ENCODE measurements at places on chromosomes 11 and 22.

GRCh38 chr22:19929586-19930550, 11.7 kb upstream of the COMT start:
- DNase-seq: no peak

DNA sequence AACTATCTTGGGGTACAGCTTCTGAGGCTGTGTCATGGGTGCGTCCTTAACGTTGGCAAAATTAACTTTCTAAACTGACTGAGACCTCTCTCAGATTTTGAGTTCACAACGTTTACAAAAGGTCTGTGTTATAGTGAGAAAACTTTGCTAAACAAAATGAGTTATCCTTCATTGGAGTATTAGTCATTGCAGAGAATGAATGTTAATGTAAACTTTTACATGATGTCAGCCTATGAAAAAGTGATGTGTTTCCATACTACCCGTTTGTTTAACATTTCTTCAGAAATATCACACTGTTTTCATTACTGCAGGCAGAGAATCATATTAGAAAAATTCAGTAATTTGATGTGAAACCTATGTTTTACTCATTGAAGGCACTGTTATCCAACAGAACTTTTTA, 32.1 kb downstream of the HSD17B12 start:
- no peak for DNase-seq

GRCh38 chr22:30865656-30866055, 102.9 kb downstream of the MORC2 start:
- no peak for DNase-seq

DNA sequence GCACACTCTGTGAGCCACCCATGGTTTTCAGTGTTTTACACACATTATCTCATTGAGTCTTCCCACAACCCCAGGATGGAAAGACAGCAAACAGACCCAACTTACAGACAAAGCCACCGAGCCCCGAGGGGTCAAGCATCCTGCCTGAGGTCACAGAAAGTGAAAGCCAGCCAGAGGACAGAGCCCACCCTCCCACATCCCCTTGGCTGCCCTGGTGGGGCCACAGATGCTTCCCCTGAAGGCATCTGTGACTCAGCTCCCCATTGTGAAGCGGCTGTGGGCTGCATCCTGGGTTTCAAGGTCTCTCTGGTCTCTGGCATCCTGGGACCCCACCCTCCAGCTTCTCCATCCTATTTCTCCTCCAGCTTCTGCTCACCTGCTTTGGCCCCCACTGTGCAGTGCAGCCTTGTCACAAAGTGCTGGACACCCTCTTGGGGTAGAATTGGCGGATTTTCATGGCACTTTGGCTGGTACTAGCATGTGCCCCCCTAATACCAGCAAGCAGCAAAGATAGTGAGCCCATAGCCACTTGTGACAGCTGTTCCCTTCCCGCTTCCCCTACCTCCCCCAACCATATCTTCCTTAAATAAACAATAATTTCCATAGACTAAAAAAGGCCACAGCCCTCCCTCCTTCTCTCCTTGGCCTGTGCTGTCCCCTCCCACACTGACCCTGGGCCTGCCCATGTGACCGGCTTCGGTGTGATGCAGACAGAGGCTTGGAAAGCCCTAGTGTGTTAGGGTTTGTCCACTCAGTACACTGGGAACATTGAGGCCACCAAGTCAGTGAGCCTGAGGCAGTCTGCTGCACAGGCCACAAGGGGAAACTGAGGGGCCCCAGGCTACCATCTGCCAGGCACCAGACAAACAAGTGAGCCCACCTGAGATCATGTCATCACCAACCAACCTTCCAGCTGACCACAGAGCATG, 53.9 kb upstream of the SHISAL1 start:
- peak; percentile 37 for DNase-seq

- no peak for DNase-seq
Observed at GRCh38 chr22:25694196-25694907, 47.6 kb upstream of the MYO18B start.

DNA sequence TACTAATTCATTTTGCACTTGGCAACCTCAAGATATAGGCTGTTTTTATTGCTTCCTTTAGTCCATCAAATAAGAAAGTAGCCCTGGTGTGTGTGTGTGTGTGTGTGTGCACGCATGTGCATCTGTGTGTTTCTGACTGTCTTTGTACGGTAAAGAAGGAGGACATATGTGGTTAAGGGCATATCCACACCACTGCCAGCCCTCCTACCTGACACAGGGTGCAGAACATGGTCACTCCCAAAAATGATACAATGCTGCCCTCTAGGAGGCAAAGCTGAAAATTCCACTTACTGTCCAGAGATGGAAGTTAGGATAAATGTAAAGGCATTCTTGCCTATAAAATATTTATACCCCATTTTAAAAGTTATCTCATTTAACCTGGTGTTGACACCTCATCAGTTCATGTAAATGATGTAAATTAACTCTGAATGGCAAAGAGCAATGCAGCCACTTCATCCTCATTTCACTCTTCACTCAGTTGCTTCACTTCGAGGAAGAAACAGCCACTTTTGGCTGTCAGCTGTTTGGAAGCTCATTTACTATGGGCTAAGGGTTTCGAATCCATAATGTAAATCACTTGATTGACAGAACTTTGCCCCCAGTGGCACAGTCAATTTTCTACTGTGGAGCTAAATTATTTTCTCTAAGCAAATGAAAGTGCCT, 83.1 kb upstream of the MTNR1B start:
- DNase-seq: peak; percentile 75

GRCh38 chr11:6357222-6357621, 33.1 kb upstream of the SMPD1 start:
- no peak for DNase-seq

GRCh38 chr11:108663154-108663877, 1.6 kb upstream of the DDX10 start:
- DNase-seq: no peak

DNA sequence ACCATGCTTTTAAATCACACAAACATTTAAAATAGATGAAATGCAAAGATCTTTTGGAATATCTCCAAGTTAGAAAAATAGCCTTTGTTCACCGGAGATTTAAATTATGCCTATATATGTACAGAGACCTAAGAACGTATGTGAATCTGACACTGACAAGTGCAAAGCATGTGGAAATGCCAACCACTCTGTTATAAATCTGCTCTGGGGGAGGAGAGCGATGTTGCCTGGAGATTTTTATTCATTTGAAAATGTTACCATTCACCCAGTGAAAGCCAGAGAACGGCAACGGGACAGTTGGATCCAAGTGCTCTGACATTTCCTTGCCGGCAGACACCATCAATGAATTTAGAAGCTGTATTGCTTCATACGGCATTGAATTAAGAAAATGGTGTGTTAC, 39.8 kb upstream of the BMAL1 start:
- DNase-seq: no peak

GRCh38 chr22:25702571-25703167, 39.3 kb upstream of the MYO18B start:
- no peak for DNase-seq

GRCh38 chr22:44484618-44485017, 13.4 kb downstream of the RTL6 start:
- DNase-seq: no peak

GRCh38 chr11:114359342-114359741, 41.0 kb downstream of the C11orf71 start:
- no peak for DNase-seq

GRCh38 chr11:71251151-71251721, 1.1 kb downstream of the SHANK2 start:
- no peak for DNase-seq

- no peak for DNase-seq
Observed at GRCh38 chr11:57217053-57217452, 20.0 kb downstream of the APLNR start.

DNA sequence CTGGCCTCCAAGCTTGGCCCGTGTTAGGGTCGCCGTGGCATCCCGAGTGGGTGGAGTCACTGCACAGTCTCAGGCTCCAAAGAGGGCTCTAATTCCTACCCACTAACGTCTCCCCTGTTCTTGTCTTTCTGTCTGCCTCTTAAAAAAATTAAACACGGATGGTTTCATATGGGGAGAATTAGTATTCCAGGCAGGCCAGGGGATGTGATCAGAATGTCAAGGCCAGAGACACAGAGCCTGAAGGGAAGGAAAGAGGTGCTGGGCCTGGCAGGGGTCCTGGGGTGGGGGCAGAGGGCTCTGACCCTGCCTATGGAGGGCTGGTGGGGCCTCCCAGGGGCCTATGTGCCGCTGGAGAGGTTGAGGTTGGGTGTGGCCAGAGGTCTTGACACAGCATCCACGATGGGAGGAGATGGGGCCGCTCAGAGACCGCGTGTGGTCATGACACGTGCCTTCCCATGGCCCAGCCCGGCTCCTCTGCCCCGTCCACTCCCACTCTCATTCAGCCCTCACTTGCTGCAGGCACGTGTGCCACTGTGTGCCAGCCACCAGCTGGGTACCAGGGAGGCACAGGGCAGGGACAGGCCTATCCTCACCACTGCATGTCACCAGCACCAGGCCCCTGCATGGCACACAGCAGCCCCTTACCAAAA, 56.5 kb downstream of the FLRT1 start:
- no peak for DNase-seq

GRCh38 chr22:19876941-19877625, 22.4 kb upstream of the GNB1L start:
- no peak for DNase-seq

- no peak for DNase-seq
Observed at GRCh38 chr11:44840085-44840478, 110.6 kb downstream of the TP53I11 start.

GRCh38 chr11:66564538-66564937, 3.9 kb downstream of the CTSF start:
- no peak for DNase-seq

DNA sequence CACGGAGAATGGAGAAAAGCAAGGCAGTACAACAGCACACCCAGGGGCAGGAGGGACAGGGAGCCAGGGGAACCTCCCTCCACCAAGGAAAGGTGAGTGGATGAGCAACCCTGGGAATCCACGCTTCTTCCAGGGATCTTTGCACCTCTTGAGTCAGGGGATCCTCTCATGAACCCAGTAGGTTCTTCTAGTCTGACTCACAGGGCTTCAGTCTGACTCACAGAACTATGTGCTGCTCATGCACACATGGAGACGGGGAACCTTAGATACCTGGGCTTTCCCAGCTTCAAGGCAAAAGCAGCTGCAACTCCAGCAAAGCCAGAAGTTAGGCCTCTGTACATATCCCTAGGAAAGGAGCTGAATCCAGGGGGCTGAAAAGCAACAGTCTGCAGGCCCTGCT, 1021.4 kb upstream of the TENM4 start:
- no peak for DNase-seq

GRCh38 chr22:43455846-43456245, 44.0 kb downstream of the MPPED1 start:
- DNase-seq: no peak
